ENCODE measurements at places on chromosomes 2 and 18. TPM values are rescaled to one million over a fixed set of nuclear protein-coding genes. Genes with fewer than 3 reads are reported as not detected.

DNA sequence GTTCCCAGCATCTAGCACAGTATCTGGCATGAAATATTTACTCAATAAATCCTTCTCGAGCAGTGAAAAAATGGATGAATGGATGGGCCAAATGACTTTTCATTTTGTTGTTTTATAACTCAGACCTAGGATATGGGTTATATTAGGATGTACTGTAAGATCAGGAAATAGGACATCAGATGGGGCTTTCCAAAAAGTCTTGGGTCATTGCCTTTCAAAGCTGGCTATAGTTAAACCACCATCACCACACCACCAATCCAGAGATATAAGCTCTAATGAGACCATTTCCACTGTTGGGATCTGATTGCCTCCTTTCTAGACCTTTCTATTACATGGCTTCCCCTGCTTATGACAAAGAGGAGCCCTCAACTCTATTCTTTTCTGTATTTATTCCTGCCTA, 525.0 kb upstream of the TCF4 start:
- no peak for DNase-seq

SERPINB2 gene
- total RNA-seq = not detected

GRCh38 chr2:26356771-26357170, 10.2 kb upstream of the ADGRF3 start:
- DNase-seq = no peak

DNA sequence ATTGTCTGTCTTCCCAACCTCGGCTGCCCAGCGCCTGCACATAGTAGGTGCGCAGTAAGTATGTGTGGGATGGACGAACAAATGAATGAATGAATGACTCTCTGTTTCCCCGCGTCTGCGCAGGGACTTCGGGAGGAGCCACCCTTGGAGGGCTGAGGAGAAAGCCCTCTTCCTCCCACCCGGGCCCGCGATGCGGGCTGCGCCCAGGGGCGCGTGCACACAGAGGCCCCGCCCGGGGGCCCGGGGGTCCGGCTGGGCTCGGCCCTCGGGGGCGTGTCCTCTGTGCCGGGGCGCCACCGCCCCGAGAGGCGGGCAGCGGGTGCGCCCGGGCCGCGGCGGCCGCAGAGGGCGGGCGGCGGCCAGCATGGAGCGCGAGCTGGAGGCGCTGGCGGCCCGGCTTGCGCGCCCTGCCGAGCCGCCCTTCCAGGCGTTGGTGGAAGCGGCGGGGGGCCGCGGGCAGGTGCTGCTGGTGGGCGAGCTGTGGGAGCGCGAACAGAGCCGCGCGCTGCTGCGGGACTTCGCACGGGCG, at the start of gene C2orf72:
TSS of gene C2orf72 (plus strand) at position 322 of the 529 bp plus-strand sequence. CDS start at position 365, 43 bp downstream.
- DNase-seq = no peak
